ENCODE measurements at places on chromosomes 1 and 21.

GRCh38 chr1:116875391-116875790 is 34.3 kb upstream of the PTGFRN start:
- DNase-seq: no peak

DNA sequence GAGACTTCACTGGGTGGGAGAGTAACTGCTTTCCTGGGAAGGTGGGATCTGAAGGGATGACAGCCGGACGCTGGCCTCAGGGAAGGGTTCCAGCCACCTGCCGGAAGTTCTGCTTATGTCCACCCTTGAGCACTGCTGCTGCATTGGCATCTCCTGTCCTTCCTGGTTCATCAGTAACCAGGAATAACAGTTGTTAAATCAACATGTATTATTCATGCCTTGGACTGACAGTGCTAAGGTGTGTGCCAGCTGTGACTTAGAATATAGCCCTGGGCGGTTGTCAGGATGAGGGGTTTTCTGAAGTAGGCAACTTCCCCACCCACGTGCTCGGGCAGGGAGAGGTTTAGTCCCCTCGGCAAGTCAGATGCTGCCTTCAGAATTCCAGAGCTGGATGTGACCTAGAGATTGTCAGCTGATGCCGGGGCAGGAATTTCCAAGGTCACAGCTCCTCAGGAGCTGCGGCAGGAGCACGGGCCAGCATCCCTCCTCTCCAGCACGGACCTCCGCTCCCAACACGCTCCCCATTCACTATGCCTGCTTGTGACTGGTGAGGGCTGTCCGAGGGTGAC is 17.9 kb downstream of the CLDN14 start:
- DNase-seq: no peak

DNA sequence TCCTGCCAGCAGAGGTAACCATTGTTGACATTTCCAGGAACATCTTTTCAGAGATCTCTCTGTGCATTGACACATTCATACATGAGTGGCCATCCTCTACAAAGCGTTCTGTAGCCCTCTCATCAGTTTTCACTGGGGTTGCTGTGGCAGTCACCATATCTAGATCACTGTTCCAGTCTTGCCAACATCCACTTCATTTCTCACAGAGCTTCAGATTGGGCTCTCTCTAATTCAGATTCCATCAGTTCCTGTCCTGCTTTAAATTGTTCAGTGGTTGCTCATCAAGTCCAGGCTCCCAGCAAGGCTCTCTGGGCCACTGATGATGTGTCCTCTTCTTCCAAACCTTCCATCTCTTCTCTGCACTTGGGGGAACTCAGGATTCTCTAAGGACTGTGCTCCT is 173.7 kb downstream of the KCNJ6 start:
- peak; percentile 44 for DNase-seq

DNA sequence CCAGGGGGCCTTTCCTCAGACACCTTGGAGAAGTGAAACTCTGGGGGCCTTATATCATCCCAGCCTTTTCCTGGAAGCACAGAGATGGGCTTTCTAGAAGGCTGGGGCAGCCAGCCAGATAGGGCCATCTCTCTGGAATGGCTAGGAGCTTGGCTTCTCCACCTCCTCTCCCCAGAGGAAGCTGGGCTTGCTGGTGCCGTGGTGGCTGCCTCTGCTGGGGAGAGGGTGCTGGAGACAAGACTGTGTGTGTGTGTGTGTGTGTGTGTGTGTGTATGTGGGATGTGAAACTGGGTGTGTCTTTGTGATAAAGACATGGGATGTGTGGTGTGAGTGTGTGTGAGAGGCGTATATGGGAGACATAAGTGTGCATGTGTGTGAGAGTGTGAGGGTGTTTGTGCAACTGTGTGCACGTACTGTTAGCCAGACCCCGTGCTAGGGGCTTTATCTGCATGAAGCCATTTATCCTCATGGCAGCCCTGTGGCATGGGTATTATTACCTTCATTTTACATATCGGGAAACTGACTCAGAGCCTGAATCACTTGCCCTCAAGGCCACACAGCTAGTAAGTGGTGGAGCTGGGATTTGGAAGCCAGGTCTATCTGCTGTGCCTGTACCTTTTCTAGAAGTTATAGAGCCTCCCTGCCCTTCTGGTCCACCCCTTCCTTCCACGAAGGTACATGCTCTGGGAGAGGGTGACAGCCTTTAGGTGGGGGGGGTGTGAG is 44.2 kb downstream of the PTPRU start:
- DNase-seq: peak; percentile 49

- DNase-seq: no peak
Measured at GRCh38 chr1:237041795-237042525, at the start of gene RYR2. TSS of gene RYR2 (plus strand) at chr1:237042184. CDS start at chr1:237042522, 338 bp downstream.

DNA sequence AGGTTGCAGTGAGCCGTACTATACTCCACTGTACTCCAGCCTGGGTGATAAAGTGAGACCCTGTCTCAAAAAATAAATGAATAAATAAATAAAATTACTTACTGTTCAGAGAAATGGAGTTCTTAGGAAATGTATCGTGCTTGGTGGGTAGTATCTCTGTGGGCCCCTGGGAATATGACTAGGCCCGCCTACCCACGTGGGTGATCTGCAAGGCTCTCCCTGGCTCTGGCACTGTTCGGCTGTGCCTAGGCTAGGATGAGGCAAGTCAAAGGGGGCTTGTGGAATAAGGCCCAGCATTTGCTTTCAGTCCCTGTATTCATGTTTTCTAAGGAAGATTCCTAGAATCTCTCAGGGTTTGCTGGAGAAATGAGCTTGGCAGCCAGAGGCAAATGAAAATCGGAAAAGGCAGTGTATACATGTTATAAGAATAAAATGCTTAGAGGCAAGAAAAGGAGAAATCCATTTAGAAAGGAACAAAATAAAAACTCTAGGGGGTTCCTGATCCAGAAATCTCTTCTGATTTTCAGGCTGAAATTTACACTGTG is 4.5 kb upstream of the CSRP1 start:
- no peak for DNase-seq

GRCh38 chr1:209769971-209770370 is 14.1 kb downstream of the TRAF3IP3 start:
- peak; percentile 13 for DNase-seq

DNA sequence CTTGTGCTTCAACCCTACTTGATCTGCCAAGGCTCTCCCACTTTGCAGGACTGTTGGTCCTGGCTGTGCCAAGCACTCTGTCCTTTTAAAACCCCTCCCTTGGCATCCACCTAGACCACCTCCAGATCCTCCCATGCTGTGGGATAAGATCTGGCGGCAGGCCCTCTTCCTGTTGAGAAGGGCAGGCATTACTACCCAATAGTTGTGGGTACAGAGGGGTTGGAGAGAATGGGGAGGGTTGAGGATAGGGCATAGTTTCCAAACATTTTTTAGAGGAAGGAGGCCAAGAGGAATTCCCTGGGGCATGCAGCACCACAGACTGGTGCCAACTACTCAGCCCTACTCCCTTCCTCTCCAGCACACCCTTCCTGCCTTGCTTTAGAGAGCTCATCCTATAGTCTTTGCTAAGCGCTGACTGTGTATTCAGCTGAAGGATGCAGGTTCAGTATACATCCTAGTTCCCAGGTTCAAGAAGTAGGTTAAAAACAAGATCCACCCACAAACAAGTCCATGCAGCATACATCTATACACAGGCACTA is 70.7 kb downstream of the TRABD2B start:
- DNase-seq: no peak

DNA sequence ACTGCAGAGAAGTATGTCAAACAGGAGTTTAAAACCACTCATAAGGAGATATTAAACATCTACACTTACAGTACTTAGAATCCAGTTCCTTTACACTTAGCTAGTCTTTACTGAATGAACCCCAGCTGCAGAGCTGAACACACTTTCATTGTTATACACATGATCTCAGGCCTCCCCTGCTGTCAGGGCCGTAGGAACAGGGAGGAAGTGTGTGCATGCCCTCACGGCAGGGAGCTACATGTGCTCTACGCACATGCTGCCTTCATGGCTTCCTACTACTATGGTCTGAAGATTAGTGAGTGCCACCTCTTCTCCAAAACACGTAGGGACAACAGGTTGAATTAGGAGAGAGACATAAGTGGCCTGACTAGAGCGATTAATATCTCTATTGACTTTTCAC is 191.5 kb downstream of the SIPA1L2 start:
- no peak for DNase-seq

GRCh38 chr1:243921111-243921510 is 71.1 kb upstream of the AKT3 start:
- DNase-seq: no peak

GRCh38 chr1:50103615-50104081 is 5.1 kb upstream of the ELAVL4 start:
- DNase-seq: no peak

DNA sequence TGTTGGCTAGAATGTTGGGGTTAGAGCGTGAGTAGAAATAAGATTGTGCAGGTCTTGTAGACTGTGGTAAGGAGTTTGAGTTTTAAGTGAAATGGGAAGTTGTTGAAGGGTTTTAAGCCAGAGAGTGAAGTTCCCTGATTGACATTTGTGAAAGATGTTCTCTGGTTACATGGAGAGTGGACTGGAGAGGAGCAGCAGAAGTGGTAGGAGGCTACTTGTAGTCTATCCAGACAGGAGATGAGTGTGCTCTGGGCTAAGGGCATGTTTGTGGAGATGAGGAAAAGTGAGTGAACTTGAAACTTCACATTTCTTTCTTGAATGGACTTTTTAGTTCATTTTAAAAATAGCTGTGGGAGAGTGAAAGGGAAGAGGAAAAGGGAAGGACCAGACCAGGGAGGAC is 37.0 kb downstream of the F3 start:
- DNase-seq: no peak

- DNase-seq: peak; percentile 3
Measured at GRCh38 chr1:90924982-90925381, 96.9 kb downstream of the ZNF644 start.

DNA sequence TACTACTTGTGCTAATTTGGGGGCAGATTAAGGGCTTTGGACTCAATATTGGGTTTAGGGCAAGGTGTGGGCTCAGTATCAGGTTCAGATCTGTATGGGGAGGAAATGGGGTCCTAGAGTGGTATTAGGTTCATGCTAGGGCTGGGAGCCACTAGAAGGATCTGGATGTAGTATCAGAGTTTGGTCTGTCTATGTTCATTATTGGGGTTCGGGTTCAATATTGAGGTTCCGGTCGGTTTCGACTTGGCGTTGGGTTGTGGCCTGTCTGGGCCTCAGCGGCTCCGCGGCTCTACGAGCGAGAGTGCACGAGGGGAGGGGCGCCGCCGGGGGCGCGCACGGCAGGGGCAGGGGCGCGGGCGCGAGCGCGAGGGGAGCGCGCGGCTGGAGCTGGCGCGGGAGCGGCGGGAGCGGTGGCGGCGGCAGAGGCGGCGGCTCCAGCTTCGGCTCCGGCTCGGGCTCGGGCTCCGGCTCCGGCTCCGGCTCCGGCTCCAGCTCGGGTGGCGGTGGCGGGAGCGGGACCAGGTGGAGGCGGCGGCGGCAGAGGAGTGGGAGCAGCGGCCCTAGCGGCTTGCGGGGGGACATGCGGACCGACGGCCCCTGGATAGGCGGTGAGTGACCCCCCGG is at the start of gene PTPRF:
PTPRF (plus strand) TSS at position 401 of the 624 bp plus-strand sequence. CDS start 14,193 bp downstream, outside the sequence.
- peak; percentile 66 for DNase-seq

GRCh38 chr1:26719205-26719604 is 23.4 kb downstream of the ARID1A start:
- DNase-seq: no peak

DNA sequence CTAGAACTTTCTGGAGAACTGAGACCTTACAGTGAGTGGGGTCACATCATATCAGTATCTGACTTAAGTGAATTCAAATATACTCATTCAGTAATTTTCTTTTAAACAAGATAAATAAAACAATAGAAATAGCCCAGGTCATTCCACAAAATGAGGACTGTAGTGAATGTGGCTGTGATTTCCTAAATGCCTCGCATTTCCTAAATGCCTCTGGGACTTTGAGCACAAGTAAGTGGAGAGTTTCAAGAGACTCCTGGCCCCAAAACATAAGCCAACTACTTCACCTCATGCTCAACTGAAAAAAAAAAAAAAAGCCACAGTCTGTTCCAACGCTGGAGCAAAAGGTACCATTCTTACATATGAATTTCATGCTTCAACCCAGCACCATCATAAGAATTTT is 81.5 kb downstream of the ZNF281 start:
- DNase-seq: peak; percentile 58

GRCh38 chr1:27832762-27833161 is 2.2 kb downstream of the PPP1R8 start:
- DNase-seq: peak; percentile 65

- DNase-seq: no peak
Measured at GRCh38 chr1:203349166-203349565, 1.8 kb downstream of the FMOD start.

DNA sequence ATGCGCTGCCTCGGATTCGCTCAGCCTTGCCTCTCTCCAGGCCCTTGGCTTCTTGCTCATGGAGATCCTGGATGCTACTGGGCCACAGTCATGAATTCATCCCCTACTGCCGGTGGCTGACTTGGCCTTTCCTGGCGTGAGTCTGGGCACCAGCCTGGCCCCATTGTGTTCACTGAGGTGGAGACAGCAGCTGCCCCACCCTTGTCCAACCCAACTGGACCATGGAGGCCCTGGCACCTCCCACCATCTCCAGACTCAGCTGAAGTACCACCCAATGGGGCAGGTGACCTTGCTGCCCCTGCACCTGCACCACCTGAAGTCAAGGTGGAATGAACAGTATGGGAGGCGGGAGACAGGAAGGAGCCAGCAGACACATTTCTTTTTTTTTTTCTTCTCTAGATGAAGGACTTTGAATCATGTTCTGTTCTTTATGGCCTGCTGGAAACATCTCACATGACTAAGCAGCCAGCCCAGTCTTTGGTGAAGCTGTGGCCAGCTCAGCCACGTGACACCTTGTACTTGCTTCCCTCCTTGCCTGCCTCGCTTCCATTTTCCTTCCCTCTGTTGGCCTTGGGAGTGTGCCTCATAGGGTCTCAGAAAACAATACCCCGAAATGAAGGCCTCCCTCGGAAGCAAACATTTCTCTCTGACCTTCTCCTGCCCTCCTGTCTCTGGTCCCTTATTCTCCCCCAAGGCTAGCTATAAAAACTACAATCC is 3.8 kb upstream of the SLC30A2 start:
- DNase-seq: no peak

DNA sequence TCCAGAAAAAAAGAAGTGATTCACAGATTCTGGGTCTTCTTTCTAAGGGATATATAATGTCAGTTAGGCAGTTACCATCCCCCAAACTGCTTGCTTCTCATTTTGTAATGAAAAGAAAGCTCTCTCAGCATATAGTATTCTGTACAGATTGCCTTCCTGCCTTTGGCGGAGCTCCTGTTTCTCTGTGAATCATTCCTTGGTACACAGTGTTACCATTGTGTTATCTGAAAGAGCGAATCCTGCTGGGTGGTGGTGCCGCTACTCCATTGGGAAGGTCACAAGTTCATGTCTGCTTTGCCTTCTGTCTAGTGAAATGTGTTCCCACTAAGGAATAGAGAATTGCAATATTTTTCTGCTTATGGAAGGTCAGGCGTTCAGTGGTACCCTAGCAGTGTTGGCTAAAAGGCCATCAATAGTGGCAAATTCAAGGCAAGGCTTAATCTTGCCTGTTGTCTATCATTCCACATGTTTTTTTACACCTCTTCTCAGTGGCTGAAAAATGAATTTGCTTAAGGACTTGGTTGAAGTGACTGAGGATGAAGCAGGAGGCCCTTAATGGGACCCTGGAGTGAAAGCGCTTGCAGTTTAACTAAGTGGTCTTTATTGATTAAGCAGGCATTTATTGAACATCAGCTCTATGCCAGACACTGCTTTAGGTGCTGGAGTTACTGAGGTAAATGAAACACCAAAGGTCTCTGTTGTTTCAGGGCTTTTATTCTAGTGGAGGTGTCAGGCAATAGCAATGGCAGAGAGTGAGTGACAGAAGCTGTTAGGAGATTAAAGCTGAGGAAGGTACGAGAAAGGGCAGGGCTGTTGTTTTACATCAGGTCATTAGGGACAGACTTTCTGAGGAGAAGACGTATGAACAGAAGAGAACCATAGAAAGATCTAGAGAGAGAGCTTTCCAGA is 186.7 kb downstream of the PDE4B start:
- DNase-seq: peak; percentile 9
